MCF 10A (cell line): ENCODE measurements at places on chromosomes 12 and 14. TPM values are rescaled to one million over a fixed set of nuclear protein-coding genes. Genes with fewer than 3 reads are reported as not detected.

Gene RNASE3
- not detected in 2 replicates for total RNA-seq

Gene CACNA1C
- not detected in 2 replicates for total RNA-seq

Gene KRT8
- total RNA-seq: 179 and 230 TPM in 2 replicates

Gene RNASE12
- not detected in 2 replicates for total RNA-seq

Gene HOXC12
- total RNA-seq: not detected in 2 replicates

DNA sequence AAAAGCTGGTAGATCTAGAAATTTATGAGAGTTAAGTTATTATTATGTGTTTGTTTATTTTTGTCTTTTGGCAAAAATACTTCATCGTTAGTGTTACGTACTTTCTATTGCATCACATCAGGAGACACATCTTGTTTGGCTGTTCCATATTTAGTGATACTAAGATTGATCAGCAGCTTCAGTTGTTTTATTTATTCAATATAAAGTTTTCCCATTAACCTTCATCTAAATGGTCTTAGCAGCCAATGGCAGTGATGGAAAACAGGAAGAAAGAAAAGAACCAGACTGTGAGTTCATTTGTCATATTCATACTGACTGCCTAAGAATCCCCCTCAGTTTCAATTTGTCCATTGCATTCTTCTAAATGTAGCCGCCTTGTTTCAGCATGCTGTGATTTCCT, 122.3 kb downstream of the METTL25 start:
- H3K4me1 ChIP-seq: no peaks in the 10 kb centered on the region
- H3K4me3 ChIP-seq: no peak overlapping the region
- no peak overlapping the region for H3K27ac ChIP-seq
- H3K36me3 ChIP-seq: no peaks in the 10 kb centered on the region
- no peaks in the 10 kb centered on the region for H3K27me3 ChIP-seq
- DNase-seq: no peak

GRCh38 chr12:90816353-90817089, 138.5 kb downstream of the CCER1 start:
- H3K4me3 ChIP-seq: no peak overlapping the region
- H3K27ac ChIP-seq: no peak overlapping the region
- H3K27me3 ChIP-seq: no peaks in the 10 kb centered on the region
- H3K4me1 ChIP-seq: peaks cover 14% of the 10 kb centered on the region
- peak; percentile 49 for DNase-seq
- H3K36me3 ChIP-seq: no peaks in the 10 kb centered on the region

DNA sequence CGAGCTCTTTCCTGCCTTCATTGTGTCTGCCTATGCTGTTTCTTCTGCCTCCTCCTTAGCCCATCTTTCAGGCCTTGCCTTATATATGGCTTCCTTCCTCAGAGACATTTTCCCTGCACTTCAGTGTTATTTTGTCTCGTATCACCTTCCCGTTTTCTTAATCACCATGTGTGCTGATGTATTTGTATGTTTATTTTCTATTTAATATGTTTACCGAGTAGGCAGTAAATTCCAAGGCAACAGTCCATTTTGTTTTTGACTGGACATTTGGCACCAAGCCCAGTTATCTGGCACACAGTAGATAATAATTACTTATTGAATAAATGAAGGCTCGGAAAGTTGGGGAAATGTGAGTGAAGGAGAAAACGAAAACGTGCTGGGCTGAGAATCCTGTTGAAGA, 4.6 kb upstream of the POU6F1 start:
- H3K4me3 ChIP-seq: no peak overlapping the region
- H3K27ac ChIP-seq: no peak overlapping the region
- H3K4me1 ChIP-seq: peaks cover 6% of the 10 kb centered on the region
- no peak for DNase-seq

DNA sequence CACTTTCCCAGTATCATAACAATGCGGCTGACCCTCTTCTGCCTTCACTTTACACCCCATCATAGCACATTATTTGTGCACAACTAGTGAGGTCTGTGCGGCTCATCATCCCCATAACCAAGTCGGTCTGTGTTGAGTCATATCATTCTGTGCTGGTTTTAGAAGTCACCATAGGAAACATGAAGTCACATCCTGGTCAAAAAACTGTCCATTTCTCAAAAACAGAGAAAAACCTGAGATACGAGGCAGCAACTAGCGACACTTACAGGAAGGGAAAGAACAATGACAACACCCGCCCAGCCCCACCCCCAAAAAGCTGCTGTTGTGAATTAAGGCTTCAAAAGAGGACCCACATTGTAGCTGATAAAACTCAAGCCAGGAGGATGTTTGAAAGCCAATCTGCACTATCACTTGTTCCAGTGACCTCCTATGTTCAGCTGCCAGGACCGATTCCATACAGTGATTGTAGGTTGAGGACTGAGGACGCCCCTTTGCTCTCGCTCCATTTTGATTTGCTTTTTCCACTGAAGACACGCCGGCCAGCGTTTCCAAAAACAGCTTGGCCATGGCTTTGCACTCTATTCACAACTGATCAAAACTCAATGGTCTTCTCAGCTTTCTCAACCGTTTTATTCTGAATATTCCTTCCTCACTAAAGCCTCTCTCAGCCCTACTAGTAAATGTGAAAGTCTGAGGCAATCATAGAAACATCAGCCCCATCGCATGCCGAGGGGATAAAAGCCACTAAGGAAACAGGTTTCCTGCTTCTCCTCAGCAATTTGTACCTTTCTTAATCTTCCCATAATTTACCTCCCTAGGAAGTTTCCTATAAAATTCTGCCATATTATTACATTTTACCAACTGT, 87.5 kb downstream of the DUSP16 start:
- H3K4me1 ChIP-seq: peaks cover 8% of the 10 kb centered on the region
- H3K27me3 ChIP-seq: no peaks in the 10 kb centered on the region
- peaks cover 21% of the 10 kb centered on the region for H3K36me3 ChIP-seq
- no peak for DNase-seq
- no peak overlapping the region for H3K4me3 ChIP-seq

DNA sequence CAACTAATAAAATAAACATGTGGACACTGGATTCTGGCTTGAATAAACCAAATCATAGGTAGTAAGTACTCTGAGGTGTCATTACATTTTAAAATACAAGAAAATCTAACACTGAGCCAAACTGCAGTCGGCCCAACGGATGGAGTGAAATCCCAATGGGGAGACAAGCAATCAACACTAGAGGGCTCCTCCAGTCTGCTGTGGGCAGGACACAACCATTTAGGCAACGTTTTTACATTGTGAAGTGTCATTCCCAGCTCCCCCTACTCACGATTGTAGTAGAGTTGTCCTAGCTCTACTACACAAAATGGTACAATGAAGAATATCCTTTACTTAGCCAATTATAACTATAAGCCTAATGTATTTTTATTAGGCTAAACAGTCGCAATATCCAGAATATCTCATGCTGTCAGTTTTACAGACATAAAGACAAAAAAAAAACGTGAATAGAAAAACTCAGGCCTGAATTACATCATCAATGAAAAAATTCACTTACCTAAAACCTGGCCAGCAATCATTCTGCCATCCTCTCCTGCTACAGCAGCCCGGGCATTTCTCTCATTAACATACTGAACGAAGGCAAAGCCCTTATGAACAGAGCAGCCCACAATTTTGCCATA, 35.7 kb downstream of the HNRNPC start:
- peak; percentile 43 for DNase-seq
- no peak overlapping the region for H3K4me3 ChIP-seq
- peaks cover 36% of the 10 kb centered on the region for H3K4me1 ChIP-seq
- peaks cover 100% of the 10 kb centered on the region for H3K36me3 ChIP-seq

GRCh38 chr12:26069796-26070195, 55.0 kb downstream of the BHLHE41 start:
- DNase-seq: no peak
- H3K36me3 ChIP-seq: peaks cover 18% of the 10 kb centered on the region
- no peaks in the 10 kb centered on the region for H3K27me3 ChIP-seq
- no peak overlapping the region for H3K27ac ChIP-seq

DNA sequence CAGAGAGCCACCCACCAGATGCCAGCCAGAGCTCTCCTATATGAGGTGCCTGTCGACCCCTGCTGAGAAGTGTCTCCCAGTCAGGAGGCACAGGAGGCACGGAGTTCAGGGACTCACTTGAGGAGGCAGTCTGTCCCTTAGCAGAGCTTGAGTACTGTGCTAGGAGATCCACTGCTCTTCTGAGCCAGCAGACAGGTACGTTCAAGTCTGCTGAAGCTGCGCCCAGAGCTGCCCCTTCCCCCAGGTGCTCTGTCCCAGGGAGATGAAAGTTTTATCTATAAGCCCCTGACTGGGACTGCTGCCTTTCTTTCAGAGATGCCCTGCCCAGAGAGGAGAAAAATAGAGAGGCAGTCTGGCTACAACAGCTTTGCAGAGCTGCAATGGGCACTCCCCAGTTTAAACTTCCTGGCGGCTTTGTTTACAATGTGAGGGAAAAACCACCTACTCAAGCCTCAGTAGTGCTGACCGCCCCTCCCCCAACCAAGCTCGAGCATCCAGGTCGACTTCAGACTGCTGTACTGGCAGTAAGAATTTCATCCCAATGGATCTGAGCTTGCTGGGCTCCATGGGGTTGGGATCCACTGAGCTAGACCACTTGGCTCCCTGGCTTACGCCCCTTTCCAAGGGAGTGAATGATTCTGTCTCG, 146.7 kb upstream of the USP15 start:
- DNase-seq: no peak
- H3K36me3 ChIP-seq: no peaks in the 10 kb centered on the region
- no peak overlapping the region for H3K27ac ChIP-seq

DNA sequence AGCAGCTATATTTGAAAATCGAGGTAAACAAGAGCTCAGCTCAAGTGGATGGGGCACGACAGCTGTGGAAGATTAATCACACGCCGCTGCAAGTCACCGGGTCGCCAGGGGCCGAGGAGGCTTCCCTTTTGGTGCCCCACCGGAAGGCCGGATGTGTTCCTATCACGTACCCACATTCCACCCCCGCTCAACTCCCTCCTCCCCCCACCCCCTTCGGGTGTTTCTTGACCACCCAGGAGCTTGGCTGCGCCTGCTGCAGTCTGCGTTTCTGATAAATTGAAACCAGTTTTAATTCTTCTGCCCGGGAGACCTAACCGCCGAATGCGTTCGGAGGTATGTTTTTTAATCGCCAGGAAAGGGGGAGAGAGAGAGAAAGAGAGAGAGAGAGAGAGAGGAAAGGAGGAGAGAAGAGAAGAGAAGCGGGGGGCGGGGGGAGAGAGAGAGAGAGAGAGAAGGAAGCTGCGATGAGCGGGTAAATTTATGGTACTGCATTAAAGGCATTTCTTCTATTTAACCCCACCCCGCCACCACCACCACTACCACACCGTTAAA, 1.8 kb downstream of the SLC8A3 start:
- DNase-seq: no peak
- peaks cover 53% of the 10 kb centered on the region for H3K27me3 ChIP-seq
- H3K4me1 ChIP-seq: peaks cover 5% of the 10 kb centered on the region
- no peak overlapping the region for H3K4me3 ChIP-seq
- no peaks in the 10 kb centered on the region for H3K36me3 ChIP-seq

- no peak for DNase-seq
- H3K27me3 ChIP-seq: no peaks in the 10 kb centered on the region
- H3K4me3 ChIP-seq: no peak overlapping the region
- peaks cover 11% of the 10 kb centered on the region for H3K4me1 ChIP-seq
- no peak overlapping the region for H3K27ac ChIP-seq
These were observed 266.4 kb upstream of the RGS6 start for GRCh38 chr14:71665781-71666180.

GRCh38 chr14:86022031-86022629, 492.2 kb downstream of the FLRT2 start:
- H3K4me3 ChIP-seq: no peak overlapping the region
- no peak overlapping the region for H3K27ac ChIP-seq
- H3K27me3 ChIP-seq: no peaks in the 10 kb centered on the region
- no peaks in the 10 kb centered on the region for H3K36me3 ChIP-seq
- DNase-seq: no peak

- H3K4me1 ChIP-seq: no peaks in the 10 kb centered on the region
- DNase-seq: peak; percentile 16
- H3K4me3 ChIP-seq: no peak overlapping the region
- no peaks in the 10 kb centered on the region for H3K36me3 ChIP-seq
- H3K27ac ChIP-seq: no peak overlapping the region
These were observed 25.9 kb upstream of the GTF2A1 start for GRCh38 chr14:81246461-81247270.

- H3K36me3 ChIP-seq: no peaks in the 10 kb centered on the region
- no peak for DNase-seq
- no peak overlapping the region for H3K27ac ChIP-seq
- no peak overlapping the region for H3K4me3 ChIP-seq
- peaks cover 12% of the 10 kb centered on the region for H3K27me3 ChIP-seq
These were observed 55.8 kb upstream of the CHGA start for GRCh38 chr14:92866901-92867865.

- H3K4me3 ChIP-seq: no peak overlapping the region
- no peak overlapping the region for H3K27ac ChIP-seq
- DNase-seq: peak; percentile 26
- H3K36me3 ChIP-seq: no peaks in the 10 kb centered on the region
- peaks cover 18% of the 10 kb centered on the region for H3K27me3 ChIP-seq
These were observed 37.8 kb downstream of the SLCO1A2 start for GRCh38 chr12:21296751-21297406.

GRCh38 chr12:59812716-59813115, 216.9 kb downstream of the SLC16A7 start:
- no peak overlapping the region for H3K4me3 ChIP-seq
- no peak for DNase-seq
- no peaks in the 10 kb centered on the region for H3K27me3 ChIP-seq
- H3K27ac ChIP-seq: no peak overlapping the region
- H3K4me1 ChIP-seq: no peaks in the 10 kb centered on the region

- peaks cover 11% of the 10 kb centered on the region for H3K27me3 ChIP-seq
- H3K4me3 ChIP-seq: no peak overlapping the region
- peak; percentile 79 for DNase-seq
- no peaks in the 10 kb centered on the region for H3K36me3 ChIP-seq
These were observed 159.4 kb upstream of the TMTC2 start for GRCh38 chr12:82527165-82527780.

GRCh38 chr12:87441511-87441910, 587.7 kb downstream of the C12orf50 start:
- H3K4me3 ChIP-seq: no peak overlapping the region
- H3K36me3 ChIP-seq: peaks cover 11% of the 10 kb centered on the region

GRCh38 chr12:31324116-31324844, 1.7 kb downstream of the SINHCAF start:
- H3K4me1 ChIP-seq: peaks cover 32% of the 10 kb centered on the region
- no peaks in the 10 kb centered on the region for H3K27me3 ChIP-seq
- H3K36me3 ChIP-seq: no peaks in the 10 kb centered on the region
- peak overlapping the region; percentile 99 for H3K4me3 ChIP-seq

GRCh38 chr12:63782466-63782865, 2.8 kb downstream of the RXYLT1 start:
- no peak overlapping the region for H3K4me3 ChIP-seq
- H3K27ac ChIP-seq: peak overlapping the region; percentile 44

DNA sequence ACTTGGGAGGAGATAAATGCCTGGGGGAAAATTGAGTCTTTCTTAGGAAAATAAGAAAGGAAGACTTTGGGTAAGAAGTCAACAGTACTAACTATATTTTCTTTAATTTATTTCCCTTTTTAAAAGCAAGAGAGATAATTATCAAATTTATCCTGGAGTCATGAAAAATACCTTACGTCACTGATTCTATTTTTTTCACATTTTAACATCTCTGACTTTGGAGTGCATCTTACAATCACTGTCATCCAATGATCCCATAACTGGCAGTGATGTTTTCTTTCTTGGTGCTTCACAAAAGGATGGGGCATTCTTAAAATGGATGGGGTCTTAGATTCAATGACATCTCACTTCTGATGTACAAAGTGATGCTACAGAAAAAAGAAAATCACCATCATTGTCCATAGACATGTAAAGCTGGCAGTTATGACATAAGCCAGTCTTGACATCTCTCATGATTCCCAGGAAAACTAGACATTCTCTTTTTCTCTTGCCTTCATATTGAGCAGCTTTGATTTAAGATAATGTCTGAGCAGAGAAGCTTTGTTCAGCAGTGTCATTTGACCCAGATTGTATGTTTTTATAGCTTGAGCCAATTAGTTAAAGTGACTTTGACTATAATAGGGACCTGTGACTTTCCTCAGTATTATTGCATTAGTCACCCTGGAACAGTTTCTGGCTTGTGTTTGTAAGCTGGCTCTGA, 236.2 kb downstream of the EGLN3 start:
- H3K27me3 ChIP-seq: no peaks in the 10 kb centered on the region
- no peak overlapping the region for H3K27ac ChIP-seq
- H3K36me3 ChIP-seq: peaks cover 7% of the 10 kb centered on the region
- H3K4me3 ChIP-seq: no peak overlapping the region
